ENCODE measurements at places on chromosomes 6 and 20.

- no peak for DNase-seq
These were observed 16.0 kb downstream of the DLGAP4 start for GRCh38 chr20:36322131-36322530.

GRCh38 chr20:62834967-62835730, 18.3 kb downstream of the COL9A3 start:
- DNase-seq = no peak

- peak; percentile 52 for DNase-seq
These were observed 3.2 kb downstream of the TXLNB start for GRCh38 chr6:139288496-139289040.

- DNase-seq = no peak
These were observed 43.3 kb downstream of the IRAK1BP1 start for GRCh38 chr6:78910591-78911171.

- DNase-seq = no peak
These were observed 808 bp downstream of the ILRUN start for GRCh38 chr6:34695729-34696188.

DNA sequence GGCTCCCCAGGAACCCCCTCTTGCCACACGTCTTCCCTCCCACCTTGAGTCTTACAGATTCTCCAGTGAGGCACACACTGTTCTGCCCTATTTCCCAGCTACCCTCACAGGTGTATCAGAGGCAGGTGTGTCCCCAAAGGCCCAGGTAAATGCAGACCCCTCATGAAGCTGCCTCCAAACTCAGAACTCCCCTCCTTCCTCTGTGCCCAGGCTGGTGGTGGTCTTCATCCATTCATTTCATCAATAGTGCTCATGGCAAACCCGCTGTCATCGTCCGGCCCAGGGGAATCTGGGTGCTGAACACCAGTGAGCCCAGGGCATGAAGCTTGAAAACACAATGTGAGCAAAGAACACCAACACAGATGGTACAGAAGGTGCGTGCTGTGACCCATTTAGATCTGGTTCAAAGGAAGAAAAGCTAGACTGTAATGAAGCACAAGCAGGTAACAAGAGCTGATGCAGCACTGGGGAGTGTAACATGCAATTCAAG, 213.1 kb downstream of the SYNDIG1 start:
- no peak for DNase-seq

- no peak for DNase-seq
These were observed 3.4 kb upstream of the SRC start for GRCh38 chr20:37342231-37343177.

DNA sequence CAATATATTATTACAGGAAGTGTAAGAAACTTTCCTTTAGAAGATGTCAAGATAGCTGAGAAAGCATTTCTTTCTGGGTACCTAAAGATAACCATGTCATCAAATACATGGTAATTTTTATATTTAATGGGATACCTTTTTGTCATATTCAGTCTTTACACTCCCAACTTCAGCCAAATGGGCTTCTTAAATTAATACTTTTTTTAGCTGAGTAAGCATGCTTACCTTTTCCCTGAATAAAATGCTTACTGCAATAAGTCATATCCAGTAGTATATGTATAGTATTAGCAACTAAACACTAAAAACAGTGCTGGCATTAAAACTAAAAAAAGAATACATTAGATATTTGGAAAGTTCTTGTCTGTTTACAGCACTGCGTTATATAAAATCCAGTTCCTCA, 17.4 kb upstream of the PBOV1 start:
- no peak for DNase-seq

GRCh38 chr20:49742948-49743347, 29.3 kb upstream of the B4GALT5 start:
- DNase-seq = no peak

- DNase-seq = no peak
These were observed 322.2 kb downstream of the ESR1 start for GRCh38 chr6:152129691-152130151.

GRCh38 chr6:81366972-81367371, 385.5 kb downstream of the TENT5A start:
- DNase-seq = no peak

DNA sequence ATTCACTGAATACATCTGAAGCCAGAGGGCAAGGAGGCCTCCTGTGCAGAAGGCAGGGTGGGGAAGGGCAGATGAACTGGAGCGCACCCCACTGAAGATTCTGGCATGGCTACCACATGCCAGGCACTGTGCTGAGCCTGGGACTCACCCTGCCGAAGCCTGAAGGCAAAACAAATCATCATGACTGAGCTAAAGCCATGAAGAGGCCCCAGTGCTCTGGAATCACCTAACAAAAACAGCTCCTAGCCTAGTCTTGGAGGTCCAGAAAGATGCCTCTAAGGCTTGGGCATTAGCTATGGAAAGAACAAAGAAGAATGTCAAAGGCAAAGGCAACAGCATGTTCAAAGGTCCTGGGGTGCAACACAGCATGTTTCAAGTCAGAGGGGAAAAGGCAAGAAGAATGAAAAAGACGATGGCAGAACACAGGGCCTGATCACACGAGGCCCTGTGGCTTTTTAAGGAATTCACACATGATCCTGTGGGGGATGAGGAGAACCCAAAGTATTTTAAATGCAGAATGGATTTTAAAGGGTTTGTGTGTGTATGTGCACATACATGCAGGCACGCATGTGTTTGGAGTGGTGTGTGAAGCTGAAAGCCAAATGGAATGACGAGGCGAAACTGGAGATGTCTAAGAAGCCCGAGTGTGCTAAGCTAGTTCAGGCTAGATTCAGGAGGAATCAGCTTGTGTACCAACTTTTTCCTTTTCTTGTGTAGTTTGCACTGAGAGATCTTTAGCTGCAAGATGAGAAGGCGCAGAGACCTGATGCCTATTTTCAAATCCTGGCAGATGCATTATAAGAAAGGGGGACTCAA, 261.4 kb downstream of the ZNF217 start:
- DNase-seq = no peak

DNA sequence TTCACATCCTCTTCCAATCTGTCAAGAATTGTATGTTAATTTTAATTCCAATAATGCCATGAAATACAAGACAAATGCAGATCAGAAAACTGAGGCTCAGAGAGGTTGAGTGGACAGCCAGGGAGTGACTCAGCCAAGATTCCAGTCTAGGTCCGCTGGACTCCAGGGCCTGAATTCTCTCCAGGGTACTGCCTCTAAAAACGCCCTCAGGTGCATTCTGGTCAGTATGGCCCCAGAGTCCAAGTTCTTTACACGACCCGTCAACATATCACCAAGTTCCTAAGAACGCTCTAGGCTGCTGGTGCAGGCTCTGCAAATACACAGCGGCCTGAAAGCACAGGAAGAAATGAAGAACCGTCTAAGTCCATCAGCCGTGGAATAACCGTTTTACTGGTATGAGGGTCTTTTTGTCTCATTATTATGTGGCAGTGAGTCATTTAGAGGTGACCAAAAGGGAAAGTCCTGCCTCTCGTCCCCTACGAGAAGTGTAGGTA, 709 bp upstream of the ASXL1 start:
- peak; percentile 4 for DNase-seq

- no peak for DNase-seq
These were observed 99.7 kb downstream of the TULP4 start for GRCh38 chr6:158411998-158412397.

GRCh38 chr6:132537145-132537544, 932 bp upstream of the TAAR9 start:
- no peak for DNase-seq

GRCh38 chr6:34223381-34223955, 13.2 kb upstream of the HMGA1 start:
- no peak for DNase-seq

- DNase-seq = no peak
These were observed 34.9 kb downstream of the METTL24 start for GRCh38 chr6:110323258-110323657.

DNA sequence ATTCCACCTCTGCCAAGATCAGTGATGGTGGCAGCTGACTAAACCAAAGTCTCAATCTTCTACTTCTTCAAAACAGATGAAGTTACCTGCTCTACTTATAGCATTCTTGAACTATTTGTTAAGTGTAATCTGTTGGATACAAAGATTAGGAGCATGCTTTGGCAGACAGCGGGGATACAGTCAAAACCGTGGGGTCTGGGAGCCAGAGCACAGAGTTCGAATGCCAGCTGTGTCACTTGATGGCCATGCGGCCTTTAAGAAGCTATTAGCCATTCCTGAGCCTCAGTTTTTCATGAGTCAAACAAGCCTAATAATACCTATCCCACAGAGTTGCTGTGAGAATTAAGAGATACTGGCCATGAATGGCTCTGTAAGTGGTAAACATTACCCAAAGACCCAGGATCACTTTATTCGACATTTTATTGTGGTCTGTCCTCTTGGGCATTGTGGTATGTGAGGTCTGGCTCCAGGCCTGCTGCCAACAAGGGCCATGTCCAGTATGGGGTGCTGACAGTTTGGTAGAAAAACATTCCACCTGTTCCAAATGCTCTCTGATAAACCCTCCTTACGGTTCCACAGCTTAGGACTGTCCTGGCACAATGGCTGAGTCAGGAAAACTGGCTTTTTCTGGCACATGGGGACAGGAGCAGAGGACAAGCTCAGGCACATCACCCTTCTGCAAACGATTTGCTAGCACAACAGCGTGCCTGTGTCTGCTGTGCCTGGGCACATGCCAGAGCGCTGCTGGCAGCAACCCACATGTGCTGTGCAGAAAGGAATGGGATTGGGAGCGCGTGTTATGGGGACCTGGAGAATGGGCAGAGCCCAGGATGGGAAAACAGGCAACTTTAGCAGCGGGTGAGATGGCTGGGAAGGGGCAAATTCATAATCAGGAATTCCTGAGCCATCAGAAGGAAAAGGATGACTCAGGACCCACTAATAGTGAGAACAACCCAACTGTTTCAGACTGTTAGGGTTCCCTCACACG, 15.7 kb upstream of the FAM83C start:
- peak; percentile 75 for DNase-seq

DNA sequence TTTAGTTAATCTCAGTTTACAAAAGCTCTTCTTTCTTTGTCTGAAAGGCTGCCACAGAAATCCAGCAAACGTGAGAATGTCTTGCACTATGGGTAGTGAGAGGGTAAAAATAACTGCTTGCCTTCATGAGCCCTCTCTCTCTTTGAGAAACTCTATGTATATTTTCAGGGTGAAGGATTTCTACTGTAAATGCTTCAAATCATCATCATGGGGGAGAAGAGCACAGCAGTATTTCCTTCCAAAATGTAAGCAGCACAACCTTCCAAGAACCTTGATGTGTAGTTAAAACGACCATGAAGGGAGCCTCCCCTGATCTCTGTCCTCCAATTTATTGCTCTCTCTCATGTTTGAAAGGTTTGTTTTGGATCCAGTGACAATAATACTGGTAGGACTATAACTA, 141.3 kb upstream of the CENPW start:
- no peak for DNase-seq

- no peak for DNase-seq
These were observed 96.7 kb downstream of the L3MBTL3 start for GRCh38 chr6:130115036-130115435.

GRCh38 chr20:16953858-16954257, 205.7 kb downstream of the OTOR start:
- no peak for DNase-seq

- DNase-seq = no peak
These were observed 1162.8 kb upstream of the CITED2 start for GRCh38 chr6:140537211-140537610.

DNA sequence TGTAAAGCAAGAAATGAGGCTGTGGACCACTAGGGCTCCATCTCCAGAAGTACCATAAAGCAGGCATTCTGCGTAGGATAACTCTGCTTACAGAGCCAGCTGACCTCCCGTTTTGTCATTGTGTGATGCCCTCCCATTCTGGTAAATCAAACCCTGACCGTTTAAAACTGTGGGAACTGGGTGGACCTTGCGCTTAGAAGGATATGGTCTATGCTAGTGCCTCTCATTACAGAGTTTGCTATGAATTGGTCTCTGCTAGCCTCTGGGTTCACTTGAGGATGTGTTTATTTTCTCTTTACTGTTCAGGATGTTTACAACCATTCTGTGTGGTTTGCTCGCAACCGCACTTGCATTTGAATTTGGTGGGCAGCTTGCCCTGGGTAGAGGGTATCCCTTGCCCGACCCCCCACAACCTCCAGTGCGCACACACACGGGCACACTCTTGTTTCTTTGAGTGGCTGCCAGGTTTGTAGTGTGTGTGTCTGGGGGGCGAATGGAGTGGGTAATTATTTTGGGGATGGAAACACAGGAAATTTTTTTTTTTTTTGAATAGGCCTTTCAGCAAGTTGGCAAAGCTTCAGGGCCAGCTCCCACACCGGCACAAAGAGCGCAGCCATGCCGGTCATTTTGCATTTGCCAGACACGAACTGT, 198.3 kb downstream of the JARID2 start:
- no peak for DNase-seq

- DNase-seq = no peak
These were observed 42.0 kb upstream of the STMND1 start for GRCh38 chr6:17059850-17060249.

DNA sequence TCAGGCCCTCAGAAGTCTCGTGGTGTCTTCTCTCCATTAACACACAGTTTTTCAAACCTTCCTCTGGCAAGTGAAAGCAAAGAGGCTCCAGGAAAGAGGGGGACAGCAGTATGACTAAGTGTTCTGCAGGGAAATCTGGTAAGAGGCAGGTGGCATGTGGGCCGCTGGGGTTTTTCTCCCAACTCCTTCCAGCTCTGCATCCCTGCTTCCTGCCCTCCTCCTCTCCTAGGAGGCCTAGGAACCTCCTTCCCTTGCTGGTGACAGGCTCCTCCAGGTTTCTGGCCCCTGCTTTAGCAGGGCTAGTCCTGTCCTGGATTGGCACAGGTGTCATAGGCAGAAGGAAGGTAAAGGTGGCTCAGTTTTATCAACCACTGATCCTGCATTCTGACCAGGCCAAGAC, 7.6 kb upstream of the ITCH start:
- no peak for DNase-seq

DNA sequence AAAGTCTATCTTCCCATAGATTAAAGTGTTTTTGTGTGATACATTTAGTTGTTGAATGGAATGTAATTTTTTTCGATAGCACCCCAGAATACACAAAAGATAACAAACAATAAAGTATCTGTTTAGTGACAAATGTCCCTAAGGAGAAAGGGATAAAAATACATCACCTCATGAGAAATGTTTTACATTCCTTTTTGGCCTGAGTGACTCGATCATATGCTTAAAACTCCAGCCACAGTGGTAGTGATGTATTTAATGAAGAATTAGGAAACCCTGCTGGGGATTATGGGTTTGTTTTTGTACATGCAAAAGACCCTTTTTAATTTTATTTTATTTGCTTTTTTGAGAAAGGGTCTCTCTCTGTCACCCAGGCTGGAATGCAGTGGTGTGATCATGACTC, 4.3 kb upstream of the SGK1 start:
- no peak for DNase-seq

DNA sequence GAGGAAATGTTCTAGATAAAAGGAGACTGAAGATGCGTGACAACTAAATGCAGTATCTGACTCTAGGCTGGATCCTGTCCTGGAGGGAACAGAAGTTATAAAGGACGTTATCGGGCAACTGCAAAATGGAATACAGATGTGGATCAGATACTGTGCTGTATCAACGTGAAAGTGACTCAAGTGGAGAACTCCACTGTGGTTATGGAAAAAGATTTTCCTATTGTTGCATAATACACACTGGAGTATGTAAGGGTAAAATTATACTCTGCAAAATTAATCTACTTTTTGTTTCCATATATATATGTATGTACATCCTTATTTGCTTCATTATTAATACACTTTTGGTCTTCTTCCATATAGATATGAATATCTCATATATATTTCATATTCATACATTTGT, 654.0 kb downstream of the QKI start:
- DNase-seq = no peak

GRCh38 chr6:154865291-154865690, 129.8 kb upstream of the TIAM2 start:
- no peak for DNase-seq
